NCI-H187 (cell line): ENCODE measurements at places on chromosomes 5 and 9.

DNA sequence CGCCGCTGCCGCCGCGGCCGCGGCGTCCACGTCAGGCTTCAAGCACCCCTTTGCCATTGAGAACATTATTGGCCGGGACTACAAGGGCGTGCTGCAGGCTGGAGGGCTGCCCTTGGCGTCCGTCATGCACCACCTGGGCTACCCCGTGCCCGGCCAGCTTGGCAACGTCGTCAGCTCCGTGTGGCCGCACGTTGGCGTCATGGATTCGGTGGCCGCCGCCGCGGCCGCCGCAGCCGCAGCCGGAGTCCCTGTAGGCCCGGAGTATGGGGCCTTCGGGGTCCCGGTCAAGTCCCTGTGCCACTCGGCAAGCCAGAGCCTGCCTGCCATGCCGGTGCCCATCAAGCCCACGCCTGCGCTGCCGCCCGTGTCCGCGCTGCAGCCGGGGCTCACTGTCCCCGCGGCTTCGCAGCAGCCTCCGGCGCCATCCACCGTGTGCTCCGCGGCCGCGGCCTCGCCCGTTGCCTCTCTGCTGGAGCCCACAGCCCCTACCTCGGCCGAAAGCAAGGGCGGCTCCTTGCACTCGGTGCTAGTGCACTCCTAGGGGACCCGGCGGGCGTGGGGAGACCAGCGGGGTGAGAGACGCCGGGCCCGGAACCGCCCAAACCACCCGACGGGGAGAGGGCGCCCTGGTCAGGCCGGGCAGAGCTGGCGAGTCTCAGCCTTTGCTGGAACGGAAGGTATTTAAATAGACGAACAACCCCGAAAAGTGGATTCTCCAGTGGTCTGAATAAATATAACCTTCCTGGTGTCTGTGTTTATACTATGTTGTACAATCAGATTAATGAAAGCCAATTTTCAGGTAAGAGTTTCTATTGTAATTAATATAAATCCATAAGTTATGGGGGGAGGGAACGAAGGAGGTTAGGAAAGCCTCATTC is 1.2 kb downstream of the FOXB2 start:
- DNase-seq = no peak

GRCh38 chr5:59660737-59661136 is 232.8 kb downstream of the PDE4D start:
- no peak for DNase-seq

DNA sequence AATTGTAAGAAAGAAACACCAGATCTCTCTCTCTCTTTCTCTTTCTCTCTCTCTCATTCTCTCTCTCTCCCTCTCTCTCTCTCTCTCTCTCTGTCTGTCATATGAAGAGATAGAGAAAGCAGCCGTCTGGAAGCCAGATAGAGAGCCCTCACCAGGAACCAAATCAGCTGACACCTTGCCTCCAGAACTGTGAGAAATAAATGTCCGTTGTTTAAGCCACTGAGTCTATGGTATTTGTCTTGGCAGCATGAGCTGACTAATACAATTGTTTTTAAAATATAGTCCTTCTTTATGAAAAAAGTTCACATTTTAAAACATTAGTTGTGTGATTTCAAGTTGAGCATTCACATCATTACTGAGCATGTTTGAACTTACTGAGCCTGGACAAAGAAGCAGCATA is 275.6 kb downstream of the CETN3 start:
- DNase-seq = no peak

- DNase-seq = no peak
Observed at GRCh38 chr5:14884062-14884612, 12.6 kb upstream of the ANKH start.

DNA sequence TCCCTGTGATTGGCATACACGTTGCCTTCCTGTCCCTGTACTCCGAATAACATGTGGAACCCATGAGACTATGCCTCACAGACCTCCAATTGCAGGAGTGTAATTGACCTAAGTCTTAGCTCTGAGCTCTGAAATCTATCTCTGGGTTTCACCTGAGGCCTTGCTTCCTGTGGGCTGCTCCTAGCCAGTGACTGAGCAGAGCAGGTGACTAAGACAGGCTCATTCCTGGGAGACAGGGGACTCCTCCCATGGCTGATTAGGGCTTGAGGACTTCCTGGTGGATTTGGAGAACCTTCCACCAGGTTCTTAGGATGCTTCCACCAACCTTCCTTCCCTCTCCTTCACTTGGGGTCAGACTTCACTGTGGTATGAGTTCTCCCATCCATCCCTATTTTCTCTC is 22.3 kb upstream of the MIER3 start:
- DNase-seq = no peak

DNA sequence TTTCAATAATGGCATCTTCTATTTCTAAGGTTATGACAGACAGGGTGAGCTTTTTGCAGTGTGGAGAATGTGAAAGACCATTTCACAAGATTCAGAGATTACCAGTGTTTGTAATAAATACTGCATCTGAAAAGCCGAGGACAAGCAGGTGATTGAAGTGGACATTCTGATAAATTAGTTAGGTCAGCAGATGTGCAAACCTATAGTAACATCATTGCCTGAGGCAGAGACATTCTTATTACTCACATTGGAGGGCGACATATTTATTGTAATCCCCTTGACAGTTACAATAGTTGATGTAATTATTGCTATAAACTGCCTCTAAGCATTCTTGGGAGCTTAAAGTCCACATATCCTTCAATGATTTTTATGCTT is 3.3 kb downstream of the RASGRF2 start:
- DNase-seq = no peak

- DNase-seq = no peak
Observed at GRCh38 chr5:116806836-116807235, 232.2 kb upstream of the SEMA6A start.

DNA sequence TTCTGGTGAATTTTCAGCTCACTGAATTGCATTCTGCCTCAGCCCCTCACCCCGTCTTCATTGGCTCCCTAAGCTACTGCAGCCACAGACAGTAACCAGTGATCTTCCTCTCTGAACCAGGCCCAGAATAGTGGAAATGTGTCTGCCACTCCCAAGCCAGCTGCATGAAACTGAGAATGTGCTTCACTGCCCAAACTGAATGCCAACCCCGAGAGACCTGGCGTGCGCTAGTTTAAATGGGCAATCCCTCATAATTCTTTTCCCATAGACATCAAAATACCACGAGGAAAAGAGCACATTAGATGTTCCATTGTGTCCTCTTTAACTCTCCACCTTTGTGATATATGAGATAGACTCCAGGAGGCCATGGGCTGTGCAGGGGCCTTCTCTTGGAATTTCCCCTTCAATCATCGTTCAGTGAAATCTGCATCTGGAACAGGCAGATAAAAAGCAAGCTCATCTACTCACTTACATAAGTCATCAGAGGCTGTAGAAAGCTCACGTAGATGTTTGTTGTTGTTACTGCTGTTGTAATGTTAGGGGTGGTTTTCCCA is 320.2 kb downstream of the NFIB start:
- DNase-seq = peak; percentile 26

- DNase-seq = no peak
Observed at GRCh38 chr9:94922098-94922607, 195.7 kb downstream of the AOPEP start.

GRCh38 chr5:425714-426113 is 17.3 kb upstream of the EXOC3 start:
- no peak for DNase-seq

GRCh38 chr5:124157320-124157719 is 589.1 kb downstream of the ZNF608 start:
- no peak for DNase-seq

- no peak for DNase-seq
Observed at GRCh38 chr5:148259288-148259687, 9.3 kb upstream of the SPINK13 start.

DNA sequence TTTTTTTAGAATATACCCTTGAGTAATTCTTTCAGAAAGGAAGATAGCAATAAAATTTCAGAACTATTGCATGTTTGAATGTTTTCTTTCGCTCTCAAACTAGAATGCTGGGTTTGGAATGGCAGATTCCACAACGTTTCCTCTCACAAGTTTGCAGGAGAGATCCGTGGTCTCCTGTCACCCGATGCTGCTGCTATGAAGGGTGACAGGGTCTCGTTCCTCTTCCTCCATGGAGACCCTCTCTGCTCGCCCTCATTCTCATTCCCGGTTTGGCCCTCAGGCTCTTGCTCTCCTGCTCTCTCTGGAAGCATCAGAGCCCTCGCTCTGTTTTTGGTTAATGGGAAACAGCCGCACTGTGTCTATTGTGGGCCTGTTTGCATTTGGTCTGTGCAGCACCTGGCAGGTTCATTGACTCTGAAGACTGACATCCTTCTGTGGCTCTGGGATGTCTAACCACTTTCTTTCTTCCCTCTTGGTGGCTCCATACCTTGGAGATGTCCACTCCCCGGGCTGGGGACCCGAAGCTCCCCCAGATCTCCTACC is 12.6 kb upstream of the FAM163B start:
- DNase-seq = no peak

DNA sequence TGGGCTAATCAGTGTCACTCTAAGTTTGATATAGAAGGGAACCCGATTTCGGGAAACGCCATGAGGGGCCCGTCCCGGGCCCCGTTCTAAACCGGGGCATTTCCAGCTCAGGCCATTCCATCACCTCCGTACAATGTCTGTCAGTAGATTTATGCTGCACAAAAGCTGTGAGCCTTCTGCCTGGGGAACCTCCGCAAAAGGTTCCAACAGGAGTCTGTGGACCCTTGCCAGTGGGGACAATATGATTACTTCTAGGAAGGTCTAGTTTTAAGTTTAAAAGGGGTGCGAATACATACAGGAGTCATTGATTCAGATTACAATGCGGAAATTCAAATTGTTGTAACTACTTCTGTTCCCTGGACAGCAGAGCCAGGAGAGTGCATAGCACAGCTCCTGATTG is 57.6 kb downstream of the RAPGEF1 start:
- DNase-seq = no peak

- no peak for DNase-seq
Observed at GRCh38 chr5:143660625-143661024, 151.3 kb upstream of the HMHB1 start.

GRCh38 chr9:123072407-123072995 is 39.0 kb downstream of the GPR21 start:
- no peak for DNase-seq

DNA sequence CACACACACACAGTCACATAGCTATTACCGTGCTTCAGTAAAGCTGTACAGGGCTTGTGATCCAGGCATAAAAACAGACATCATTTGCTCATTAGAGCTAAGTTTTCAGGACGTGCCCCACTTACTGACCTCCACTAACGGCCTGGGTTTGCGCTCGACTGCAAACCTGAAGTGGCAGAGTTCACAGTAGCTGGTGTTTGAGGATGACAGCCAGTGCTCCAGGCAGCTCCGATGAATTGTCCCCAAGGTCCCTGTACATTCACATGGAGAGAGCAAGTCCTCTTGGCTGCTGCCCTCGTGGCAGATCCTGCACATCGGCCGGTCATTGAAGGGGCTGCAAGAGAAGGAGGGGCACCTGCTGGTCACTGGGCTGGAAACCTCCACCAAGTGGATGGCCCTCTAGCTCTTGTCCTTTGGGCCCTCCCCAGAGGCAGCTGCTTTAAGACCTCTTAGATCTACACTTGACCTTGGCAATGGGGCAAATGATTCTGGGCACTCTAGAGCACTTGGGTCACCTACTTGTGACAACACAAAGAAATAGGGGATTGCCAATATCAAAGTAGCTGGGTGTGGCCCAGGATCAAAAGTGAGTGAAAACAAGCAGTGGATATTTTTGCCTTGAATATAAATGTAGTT is 115.4 kb downstream of the MARCHF3 start:
- DNase-seq = no peak

DNA sequence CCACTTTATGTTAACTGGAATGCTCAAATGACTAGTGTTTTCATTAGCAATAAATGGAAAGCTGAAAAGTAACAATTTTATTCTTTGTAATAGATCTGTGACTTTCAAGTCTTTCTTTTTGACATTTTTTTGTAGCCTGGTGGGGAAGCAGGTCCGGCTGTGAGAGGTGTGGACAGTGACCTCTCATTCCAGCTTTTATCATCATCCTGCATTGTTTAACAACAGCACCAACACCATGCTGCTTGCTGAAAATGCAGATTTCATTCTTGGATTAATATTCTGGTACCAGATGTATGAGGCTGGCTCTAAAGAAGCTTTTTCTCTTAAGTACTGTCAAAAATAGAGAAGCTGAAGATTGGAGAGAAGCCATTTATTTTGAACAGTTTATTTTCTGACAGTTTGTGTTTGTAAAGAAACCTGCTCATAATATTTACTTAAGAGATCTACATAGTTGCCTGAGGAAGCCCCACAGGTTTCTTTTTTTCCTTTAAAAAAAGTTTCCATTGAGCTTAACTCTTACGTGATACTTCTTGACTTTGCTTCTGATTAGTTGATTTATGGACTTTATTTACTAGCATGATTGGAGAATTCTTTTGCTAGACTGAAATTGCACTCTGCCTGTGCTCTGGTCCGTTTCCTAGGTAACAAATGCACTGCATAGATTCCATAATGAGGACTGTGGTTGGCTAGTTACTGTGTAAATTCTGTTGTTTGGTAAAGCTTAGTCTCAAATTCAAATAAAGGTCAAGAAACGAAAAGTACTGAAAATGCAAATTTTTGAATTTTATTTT is 3.4 kb downstream of the KIAA1958 start:
- DNase-seq = no peak

- DNase-seq = peak; percentile 35
Observed at GRCh38 chr9:35756275-35757225, 2.5 kb upstream of the MSMP start.

DNA sequence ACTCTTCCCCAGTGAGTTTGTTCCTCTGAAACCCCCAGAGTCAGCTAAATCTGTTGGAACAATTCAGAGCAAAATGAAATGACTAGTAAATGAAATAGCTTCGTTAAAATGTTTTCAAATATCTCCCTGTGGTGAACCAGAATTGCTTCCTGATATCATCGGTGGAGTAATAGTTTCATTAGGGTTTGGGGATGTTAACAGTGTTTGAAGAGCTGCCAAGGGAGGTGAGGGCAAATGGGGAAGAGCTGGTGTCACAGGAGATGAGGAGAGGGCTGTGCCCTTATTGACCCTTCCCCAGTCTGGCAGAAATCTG is 4.3 kb upstream of the C7 start:
- no peak for DNase-seq

GRCh38 chr9:107208121-107208520 is 75.0 kb upstream of the RAD23B start:
- no peak for DNase-seq

DNA sequence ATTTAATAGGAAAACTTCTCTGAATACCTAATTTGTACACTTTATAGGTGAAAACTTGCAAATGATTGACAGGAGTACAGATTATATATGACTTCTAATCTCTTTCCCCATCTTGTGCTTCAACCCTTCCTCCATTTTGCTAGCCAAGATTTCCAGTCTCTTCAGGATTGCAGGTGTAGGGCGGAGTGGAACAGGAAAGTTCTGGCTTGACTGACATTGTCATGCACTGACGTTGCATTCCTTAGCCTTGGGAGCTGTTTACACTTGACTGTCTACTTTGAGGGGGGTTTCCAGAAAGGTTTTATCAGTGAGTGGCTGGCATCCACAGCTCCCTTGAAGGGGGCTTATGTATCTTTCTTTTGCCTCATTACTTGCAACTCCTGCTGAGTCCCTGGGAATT is 34.1 kb upstream of the GRIA1 start:
- no peak for DNase-seq

GRCh38 chr9:21669701-21670100 is 132.7 kb upstream of the MTAP start:
- DNase-seq = no peak
